ELR (cell line): ENCODE measurements at places on chromosomes 2 and 18.
A peak's percentile ranks its signal among the peaks of the same experiment; 100 is the strongest.

GRCh38 chr2:127355407-127356008, 32.3 kb downstream of the MAP3K2 start:
- peak; percentile 59 for DNase-seq

DNA sequence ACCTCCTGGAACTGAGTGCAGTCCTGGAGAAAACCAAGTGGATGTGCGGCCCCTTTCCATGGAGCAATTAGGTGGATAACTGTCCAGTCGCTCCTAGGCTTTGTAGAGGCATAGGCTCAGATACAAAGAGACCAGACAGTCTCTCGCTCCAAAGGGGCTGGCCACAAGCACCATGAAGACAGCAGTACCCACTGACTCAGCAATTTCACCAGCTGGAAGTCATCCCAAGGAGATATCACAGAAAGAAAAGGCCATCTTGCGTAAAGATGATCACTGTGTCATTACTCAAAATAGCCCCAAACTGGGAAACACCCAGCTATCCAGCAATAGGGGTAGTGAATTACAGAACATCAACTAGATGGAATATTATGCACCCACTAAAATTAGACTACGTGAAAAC, 161.2 kb downstream of the MSH2 start:
- DNase-seq: no peak

DNA sequence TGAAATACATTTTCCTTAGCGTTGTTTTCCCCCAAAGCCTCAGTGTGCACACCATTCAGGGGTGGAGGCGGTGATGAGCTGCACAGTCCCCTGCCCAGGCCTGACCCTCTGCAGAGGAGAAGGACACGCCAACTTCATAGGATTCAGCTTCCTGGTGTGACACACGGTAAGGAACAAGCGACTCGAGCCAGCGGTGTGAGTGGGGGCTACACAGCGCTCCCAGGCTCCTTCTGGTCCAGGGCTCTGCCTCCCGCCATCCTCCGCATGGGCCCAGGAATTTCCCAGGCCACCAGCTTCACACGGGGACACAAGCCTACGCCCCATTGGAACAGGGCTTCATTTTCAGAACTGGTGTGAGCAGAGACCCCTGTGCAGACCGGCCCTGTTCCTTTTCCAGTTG, 272.1 kb downstream of the HDAC4 start:
- no peak for DNase-seq

DNA sequence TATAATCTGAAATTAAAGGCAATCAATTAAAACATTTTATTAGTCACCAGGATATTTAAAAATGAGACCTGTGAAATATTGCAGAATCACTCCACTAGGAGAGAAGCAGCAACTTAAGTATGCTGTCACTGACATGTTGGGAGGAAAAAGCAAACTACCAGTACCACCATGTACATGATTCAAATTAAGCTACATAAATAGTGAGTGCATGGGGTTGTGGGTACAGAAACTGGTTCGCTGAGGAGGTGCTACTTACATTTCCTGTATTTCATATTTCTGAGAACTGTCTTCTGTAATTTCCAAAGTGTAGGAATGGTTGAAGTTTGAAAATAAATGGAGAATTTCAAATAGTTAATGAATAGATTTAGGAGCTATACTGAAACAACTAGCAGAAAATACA, 7.9 kb upstream of the NR4A2 start:
- DNase-seq: no peak

DNA sequence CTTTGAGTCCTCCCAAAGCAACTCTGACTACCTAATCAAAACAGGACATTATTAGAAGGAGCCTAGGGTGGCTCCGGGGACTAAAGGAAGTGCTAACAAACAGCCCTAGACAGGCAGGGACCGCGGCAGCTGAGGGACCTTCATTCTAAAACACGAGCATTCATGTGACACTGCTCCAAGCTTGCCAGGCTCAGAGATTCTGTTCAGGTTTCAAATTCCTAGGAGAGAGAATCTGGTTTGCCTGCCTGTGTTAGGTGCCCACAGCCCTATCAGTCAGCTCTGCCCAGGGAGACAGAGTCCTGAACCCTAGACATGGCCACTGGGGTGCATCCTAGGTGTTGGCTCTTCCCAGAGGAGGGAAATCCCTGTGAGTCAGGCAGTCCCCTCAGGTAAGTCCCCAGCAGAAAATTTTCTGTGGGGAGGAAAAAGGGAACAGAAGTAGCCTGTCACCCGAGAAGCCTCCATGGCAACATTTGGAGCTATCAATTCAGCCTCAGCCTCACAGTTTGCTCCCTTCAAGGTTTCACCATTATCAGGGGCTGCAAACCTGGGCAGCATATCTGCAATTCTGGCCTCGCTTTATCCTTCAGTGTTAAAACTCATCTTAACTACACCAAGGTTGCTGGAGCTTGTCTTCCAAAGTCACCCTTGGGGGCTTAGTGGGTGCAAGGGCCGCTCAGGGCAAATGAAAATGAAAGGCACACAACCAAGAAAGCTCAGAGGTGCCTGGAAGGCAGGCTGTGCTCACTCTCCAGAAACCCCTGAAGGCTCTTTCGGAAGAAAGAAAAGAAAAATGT, 28.6 kb downstream of the PCBP1 start:
- no peak for DNase-seq

- DNase-seq: peak; percentile 25
Measured at GRCh38 chr2:27010139-27010538, 22.6 kb upstream of the TMEM214 start.

DNA sequence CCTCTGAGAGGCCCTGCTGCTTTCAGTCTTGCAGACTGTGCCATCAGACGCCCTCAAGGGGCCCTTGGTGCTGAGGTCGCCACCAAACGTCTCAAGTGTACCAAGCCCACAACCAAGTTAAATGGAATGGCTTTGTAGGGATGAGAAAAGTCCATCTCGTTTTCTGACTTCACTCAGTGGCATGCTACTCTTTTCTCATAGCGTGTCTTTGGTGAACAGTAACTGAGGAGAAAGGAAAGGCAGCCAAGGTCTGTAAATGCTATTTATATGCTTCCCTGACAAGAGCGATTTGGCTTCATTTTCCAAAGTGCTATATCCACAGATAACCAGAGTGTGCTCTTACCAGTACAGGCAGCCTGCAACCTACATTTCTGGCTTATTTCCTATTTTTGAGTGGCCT, 123.0 kb downstream of the MTX2 start:
- no peak for DNase-seq

GRCh38 chr18:23740105-23740830, 51.0 kb downstream of the LAMA3 start:
- peak; percentile 13 for DNase-seq

DNA sequence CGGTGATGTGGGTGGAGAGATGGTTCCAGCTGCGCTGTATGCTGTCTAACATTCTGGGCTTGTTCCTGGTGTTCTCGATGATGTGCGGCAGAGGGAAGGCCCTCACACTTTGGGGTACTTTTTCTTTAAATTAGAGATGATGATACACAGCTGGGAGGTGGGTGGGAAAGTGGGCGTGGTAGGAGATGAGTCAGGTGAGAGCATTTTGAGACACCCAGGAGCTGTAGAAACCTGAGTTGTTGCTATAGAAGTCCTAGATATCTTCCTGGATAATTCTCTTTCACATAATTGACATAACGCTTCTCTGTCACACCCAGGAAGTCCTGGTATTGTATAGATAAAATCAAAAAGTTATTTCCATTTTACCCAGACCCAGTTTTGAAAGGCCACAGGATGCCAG, 103.8 kb upstream of the ALKAL2 start:
- no peak for DNase-seq

GRCh38 chr2:71880846-71881610, 266.6 kb downstream of the CYP26B1 start:
- peak; percentile 56 for DNase-seq

DNA sequence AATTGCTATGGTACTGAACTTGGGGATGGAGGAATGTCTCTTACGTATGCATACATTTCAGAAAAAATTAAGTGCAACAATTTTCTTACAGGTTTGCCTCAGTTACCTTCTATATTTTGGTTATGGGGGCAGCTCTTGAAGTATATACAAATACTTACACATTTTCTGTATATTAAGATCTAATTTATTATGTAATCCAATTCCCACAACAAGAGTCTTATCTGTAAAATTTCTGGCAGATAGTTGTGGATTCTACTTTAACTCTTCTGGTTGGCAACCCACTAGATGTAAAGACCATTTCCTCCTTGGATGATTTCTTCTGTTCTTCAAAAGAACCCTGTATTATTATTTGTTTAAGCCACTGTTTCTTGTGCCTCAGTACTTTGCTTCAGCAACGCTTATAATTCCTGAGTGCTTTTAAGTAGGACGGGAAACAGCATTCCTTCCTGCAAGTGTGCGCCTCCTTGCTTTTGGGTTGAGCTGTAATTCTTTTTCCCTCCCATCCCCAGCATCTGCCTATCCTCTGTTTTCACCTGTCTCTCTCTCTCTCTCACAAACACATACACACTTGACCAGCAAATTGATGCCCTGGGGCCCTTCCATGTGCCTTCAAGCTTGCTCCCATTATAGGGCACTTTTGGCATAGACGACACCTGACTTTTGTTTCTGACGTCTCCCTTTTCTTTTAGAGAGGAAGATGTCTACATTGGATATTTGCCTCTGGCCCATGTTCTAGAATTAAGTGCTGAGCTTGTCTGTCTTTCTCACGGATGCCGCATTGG, 61.4 kb downstream of the ACSL3 start:
- no peak for DNase-seq

GRCh38 chr2:101112772-101113157, 38.4 kb downstream of the TBC1D8 start:
- DNase-seq: no peak

GRCh38 chr2:127007652-127008051, 99.3 kb downstream of the BIN1 start:
- DNase-seq: peak; percentile 91

DNA sequence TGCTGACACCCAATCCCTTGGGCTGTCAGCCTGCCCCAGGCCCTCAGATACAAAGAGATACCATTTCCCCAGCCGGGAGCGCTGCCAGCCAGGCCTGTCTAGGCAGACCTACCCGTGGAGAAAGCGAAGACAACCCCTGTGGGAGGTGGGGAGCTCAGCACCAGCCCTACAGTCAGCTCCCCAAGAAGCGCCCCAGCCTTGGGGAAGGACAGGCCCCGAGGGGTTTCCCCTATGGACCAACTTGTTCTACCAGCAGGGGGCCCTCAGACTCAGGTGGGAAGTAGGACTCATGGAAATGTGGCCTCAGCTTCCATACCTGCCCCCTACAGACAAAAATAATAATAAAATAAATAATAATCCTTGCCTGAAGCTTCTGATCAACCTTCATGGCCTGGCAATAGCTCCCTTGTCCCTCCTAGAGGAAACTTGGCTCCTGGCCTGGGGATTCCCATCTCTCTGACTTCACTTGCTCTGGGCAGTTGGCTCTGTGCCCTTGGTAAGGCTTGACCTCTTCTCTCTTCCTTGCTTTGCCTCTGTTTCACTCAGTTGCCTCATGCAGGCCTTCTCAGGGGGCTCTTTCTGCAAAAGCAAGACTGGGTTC, 7.0 kb downstream of the SLC35F6 start:
- peak; percentile 76 for DNase-seq

GRCh38 chr2:205755923-205756322, 73.6 kb downstream of the NRP2 start:
- no peak for DNase-seq

DNA sequence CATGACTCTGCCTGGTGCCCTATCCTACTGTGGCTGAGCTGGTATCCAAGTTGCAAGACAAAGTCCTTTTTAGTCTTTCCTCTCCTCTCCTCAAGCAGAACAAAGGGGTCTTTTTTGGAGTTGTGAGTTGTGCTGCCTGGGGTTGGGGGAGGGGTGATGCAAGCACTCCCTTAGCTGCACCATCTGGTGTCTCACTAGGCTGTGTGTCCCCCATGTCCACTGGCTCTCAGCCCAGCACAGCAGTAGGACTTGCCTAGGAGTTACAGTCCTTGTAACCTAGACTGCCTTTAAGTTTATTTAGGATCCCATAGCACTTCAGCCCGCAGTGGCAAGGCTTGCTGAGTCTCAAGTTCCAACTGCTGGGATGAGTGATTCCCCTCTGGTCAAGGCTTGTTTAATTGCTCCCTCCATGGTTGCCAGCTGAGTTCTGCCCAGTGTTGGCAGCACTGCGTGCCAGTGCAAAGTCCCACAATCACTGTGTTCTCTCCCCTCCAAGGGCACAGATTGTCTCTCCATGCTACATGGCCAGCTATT, 13.2 kb upstream of the ILKAP start:
- no peak for DNase-seq

DNA sequence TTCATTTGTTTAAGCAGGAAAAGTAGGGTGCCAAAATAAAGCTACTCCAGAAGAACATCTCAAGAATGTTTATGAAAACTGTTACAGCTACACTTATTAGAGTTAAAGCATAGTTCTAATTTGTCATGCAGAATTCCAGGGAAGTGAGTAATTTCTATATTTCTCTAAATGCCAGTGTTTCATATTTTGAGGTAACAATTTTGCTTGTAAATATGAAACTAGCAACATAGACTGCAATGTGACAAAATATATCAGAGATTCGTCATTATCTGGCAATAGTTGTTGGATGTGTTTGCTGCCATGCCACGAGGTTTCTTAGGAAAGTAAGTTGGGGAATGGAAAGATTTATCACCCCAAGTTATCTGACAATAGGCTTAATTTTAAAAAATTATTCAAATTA, 424.1 kb upstream of the ZEB2 start:
- peak; percentile 86 for DNase-seq

DNA sequence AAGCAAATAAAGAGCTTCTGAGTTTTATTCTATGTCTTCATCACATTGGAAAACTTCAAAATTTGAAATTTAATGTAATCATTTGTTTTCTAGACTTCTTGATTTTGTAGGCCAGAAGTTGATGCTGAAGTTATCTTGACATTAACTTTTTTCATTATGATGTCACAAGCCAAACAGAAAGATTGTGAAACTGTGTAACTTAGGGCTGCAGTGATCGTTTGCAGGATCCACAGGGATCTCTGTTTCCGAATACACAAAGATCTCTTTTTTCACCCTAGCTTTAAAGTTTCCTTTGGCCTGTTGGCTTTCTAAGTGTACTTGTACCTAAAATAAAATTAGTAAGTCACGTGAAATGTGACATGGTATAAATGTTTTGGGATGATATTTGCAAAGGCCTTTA, 594.9 kb upstream of the CDH2 start:
- peak; percentile 28 for DNase-seq

DNA sequence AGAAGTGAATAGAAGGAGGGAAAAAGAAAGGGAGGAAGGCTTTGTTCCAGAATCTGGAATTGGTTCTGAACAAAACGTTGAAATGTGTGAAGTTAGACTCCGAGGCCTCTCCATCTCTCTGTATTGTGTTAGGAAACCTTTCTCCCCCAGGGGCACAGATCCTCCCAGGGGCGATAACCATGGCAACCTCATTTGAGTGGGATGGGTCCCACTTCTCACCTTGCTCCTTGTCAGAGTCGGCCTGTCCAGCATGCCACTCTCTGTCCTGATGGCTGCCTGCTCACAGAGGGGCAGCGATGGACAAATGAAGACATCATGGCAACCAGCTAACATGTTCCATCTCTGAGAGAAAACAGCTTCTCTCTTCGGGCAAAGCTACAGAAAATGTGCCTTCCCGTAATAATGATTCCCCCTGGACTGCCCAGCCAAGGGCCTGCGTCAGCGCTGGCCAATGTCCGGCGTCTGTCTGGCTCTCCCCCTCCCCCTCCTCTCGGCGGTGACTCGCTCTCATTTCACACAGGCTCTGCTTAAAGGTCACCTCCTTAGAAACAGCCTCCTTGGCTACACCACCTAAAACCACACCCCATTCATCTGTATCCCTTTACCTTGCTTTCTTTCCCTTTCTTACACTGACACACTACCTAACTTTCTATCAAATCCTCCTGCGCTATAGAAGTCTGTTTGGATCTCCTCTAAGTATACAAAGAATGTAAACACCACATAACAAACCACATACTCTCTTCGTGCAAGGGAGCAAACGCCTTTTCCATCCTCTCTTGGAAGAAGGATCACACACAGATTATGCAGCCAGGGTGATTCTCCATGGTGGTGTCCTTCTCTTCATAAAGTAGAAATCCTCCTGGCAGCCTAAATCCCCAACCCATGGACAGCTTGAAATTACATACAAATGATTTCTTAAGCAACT, 32.1 kb upstream of the TTC39C start:
- peak; percentile 71 for DNase-seq
